HT1080 (cell line): ENCODE measurements at places on chromosomes 12 and 14. TPM values are rescaled to one million over a fixed set of nuclear protein-coding genes. Genes with fewer than 3 reads are reported as not detected.

PRIMA1 gene
- 0.18 TPM in 1 of 2 replicates, not detected in the other for total RNA-seq

DNA sequence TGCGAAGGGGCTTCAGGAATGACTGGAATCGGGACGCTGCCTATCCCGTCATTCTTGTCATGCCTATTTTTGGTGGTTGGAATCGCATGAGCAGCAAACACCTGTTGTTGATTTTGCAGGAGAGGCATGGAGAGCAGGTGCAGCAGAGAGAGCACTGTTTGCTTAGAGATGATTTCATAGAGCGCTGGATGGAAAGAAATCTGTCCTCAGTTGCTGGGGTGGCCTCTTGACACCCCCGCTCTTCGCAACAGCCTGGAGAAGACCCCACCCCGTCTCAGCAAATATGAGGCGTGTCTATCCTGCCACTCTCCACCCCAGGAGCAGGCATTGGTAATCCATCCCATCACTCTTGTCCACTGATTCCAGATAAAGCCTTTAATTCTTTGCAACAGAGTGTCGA is 19.3 kb upstream of the NCOR2 start:
- no peak for DNase-seq

- DNase-seq, result no peak
These were observed 1.3 kb downstream of the NKX2-8 start for GRCh38 chr14:36580856-36581831.

GRCh38 chr12:107468182-107468581 is 217.4 kb upstream of the PWP1 start:
- DNase-seq, result no peak

DNA sequence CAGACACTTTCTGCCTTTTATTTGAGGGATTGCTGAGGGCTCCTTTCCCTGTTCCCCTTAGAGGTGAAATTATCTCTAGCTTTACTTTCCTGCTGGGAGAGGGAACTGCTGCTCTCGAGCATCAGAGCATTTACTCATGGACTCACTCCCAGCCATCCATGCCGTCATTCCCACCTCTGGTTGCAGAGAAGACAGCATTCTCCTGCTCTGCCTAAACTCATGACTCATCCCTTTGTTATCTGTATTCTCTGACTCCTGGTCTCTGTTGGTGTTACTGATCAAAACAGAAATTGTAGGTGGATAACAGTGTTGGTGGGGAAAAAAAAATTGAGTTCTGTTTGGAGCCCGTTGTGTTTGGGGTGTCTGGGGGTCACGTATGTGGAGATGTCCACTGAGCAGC is 159.3 kb downstream of the TTC8 start:
- peak; percentile 94 for DNase-seq

DNA sequence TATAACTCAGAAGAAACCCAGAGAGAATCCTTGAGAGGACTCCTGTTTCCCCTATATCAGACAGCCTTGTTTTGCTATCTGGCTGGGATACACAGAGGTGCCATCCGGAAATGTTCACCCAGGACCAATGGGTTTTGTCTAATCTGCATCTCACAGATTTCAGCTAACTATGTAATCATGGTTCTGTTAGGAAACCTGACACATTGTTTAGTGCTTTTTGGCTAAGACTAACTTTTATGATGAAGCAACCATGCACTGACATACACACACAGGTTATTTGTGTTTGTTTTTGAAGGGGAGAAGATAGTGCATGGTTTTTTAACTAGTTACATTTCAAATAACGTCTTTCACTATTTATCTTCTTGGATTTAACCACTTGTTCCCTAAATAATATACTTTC is 245.2 kb downstream of the AKAP6 start:
- DNase-seq, result no peak

GRCh38 chr12:40788276-40788675 is 96.0 kb downstream of the CNTN1 start:
- no peak for DNase-seq
